Omental fat pad (tissue), 4 donors: ENCODE measurements at places on chromosomes 6 and 20.

DNA sequence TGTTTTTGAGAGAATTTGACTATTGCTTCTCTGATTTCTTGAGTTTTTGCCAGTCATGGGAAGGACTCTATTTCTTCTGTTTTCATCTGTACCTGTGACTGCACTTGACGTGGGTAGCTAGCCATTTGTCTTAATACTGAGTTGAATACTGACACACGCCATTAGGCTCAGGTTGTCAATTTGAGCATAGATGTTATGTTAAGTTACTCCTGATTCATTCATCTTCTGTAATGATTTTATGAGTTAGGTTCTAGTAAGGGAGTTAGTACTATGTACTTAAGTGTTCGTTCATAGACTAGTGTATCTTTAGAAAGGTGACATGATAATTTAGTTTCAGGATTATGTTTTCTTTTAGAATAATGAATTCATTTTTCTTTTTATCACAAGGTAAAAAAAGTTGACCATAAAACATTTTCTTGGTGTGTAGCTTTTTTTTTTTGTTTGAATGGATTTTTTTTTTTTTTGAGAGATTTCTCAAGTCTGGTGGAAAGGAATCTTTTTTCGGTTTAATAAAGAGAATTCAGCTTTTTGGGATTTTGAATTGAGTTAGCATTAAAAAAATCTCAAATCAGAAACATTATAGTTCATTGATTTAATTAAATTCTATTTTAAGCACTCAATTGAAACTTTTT is 1.7 kb downstream of the AFDN start:
- DNase-seq = no peak

GRCh38 chr6:112413780-112414179 is 66.7 kb downstream of the RFPL4B start:
- DNase-seq = no peak

DNA sequence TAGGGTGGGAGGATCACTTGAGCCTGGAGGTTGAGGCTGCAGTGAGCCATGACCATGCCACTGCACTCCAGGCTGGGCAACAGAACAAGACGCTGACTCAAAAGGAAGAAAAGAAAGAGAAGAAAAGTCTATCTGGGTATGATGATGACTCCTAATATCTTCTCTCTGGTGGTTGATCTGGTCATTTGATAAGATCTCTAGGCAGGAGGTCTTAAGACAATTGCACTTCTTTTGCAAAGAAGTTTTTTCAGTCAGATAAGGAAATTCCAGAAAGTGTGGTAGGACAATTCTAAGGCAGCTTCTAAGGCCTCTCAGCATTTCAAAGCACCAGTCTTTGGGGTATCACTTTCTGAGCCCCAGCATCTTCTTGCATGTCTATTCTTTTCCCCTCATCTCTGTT is 7.7 kb upstream of the AIF1 start:
- DNase-seq = no peak

DNA sequence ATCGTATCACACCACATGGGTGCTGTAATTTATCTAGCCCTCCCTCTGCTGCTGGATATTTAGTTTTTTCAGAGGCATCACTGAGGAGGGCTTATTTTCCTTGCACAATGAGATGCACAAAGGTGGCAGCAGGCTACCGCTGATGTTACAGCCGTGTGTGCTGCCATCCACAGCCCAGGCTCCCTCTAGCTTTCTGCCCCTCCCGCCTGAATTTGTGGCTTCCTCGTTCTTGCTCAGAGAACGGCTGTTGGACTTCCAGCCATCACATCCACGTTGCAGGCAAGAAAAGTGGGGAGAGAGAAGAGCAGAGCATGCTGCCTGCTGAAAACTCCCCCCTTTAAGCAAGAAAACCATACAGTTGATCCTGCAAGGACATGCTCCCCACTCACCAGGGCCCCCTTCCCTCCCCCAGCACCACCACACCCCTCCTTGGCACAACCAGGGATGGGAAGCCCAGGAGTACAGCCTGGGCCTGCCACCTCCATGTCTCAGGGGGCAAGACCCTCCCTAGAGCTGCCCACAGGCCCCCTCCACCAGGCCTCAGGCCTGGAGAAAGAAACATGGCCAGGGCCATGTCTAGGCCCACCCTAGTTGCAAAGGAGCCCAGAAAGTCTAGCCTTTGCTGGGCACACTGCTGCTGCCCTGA is 102.6 kb downstream of the MRPL14 start:
- DNase-seq = peak; percentile 5

DNA sequence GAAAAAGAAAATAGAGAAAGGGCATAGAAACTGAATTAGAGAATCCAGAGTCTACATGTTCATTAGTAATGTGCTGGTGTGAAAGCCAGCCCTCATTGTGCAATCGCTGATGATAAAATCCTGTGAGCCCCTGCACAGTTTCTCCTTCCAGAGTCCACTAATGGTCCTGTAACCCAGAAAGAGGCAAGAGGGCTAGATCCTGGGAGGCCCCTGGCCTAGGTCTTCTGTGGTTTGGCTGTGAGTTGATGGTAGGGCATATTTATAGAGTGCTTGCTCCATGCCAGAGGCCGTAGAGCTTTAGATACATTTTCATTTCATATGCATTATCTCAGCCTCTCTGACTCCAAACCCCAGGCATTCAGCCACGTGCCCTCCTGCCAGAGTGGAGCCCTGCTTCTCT is 94.9 kb upstream of the MTHFD1L start:
- DNase-seq = no peak

GRCh38 chr20:38626921-38627659 is 25.5 kb downstream of the ARHGAP40 start:
- no peak for DNase-seq

- no peak for DNase-seq
Measured at GRCh38 chr6:111979633-111980032, 74.3 kb upstream of the CCN6 start.

- DNase-seq = no peak
Measured at GRCh38 chr6:125662296-125662695, 87.1 kb upstream of the HEY2 start.

GRCh38 chr20:41172296-41173140 is 35.2 kb downstream of the PLCG1 start:
- DNase-seq = no peak

DNA sequence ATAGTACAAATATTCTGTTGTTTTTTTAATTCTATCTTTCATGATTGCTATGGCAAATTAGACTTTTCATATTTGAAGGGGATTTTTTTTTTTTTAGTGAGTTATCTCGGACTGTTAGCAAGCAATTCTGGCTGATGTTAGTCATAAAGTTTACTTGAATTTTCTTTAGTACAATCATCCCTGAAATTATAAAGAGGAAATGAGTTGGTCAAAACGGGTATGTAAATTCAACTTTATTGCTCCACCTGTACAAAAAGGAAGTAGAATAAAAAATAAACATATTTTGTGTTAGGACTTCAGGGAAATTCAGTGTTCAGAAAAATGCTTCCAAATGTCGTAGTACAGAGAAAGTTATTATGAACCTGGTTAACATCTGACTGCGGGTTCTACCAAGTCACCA is 40.3 kb downstream of the PPP1R14C start:
- DNase-seq = no peak

DNA sequence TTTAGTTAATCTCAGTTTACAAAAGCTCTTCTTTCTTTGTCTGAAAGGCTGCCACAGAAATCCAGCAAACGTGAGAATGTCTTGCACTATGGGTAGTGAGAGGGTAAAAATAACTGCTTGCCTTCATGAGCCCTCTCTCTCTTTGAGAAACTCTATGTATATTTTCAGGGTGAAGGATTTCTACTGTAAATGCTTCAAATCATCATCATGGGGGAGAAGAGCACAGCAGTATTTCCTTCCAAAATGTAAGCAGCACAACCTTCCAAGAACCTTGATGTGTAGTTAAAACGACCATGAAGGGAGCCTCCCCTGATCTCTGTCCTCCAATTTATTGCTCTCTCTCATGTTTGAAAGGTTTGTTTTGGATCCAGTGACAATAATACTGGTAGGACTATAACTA is 141.3 kb upstream of the CENPW start:
- no peak for DNase-seq

GRCh38 chr6:44381739-44382138 is 5.8 kb upstream of the CDC5L start:
- no peak for DNase-seq

GRCh38 chr6:44182911-44183390 is 24.3 kb downstream of the CAPN11 start:
- DNase-seq = no peak
